ENCODE measurements at places on chromosomes 7 and 10. TPM values are rescaled to one million over a fixed set of nuclear protein-coding genes. Genes with fewer than 3 reads are reported as not detected.

- H3K36me3 ChIP-seq = no peaks in the 10 kb centered on the region
- no peak overlapping the region for H3K27ac ChIP-seq
- no peak overlapping the region for H3K4me3 ChIP-seq
- DNase-seq = no peak
- no peaks in the 10 kb centered on the region for H3K4me1 ChIP-seq
Measured at GRCh38 chr7:158308001-158308400, 279.6 kb downstream of the PTPRN2 start.

DNA sequence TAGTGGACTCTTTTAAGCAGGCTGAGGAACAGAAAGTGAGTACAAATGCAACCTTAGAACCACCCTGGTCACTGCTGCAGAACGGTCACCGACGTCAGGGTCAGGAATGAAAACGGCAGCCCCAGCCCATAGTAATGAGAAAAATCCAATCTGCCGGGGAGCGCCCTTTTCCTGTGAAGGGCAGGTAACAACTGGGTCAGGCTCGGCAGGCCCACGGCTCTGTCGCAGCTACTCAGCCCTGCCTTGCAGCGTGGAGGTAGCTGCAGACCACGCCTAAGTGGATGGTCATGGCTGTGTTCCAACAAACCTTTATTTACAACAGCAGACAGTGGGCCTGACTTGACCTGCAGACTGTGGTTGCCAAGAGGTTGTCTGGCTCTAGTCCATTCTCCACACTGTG is 563.2 kb downstream of the DNAJB6 start:
- no peaks in the 10 kb centered on the region for H3K36me3 ChIP-seq
- no peak overlapping the region for H3K4me3 ChIP-seq
- H3K27me3 ChIP-seq = no peaks in the 10 kb centered on the region
- H3K27ac ChIP-seq = no peak overlapping the region
- no peak for DNase-seq

- H3K4me3 ChIP-seq = no peak overlapping the region
- H3K27me3 ChIP-seq = no peaks in the 10 kb centered on the region
- H3K4me1 ChIP-seq = no peaks in the 10 kb centered on the region
- no peaks in the 10 kb centered on the region for H3K36me3 ChIP-seq
- no peak overlapping the region for H3K27ac ChIP-seq
- DNase-seq = no peak
Measured at GRCh38 chr7:147803606-147804005, 787.0 kb upstream of the C7orf33 start.

- H3K27me3 ChIP-seq = 0 out of 2 replicates have a peak, but pooled peaks cover 8% of the 10 kb centered on the region
- no peaks in the 10 kb centered on the region for H3K4me1 ChIP-seq
- DNase-seq = no peak
Measured at GRCh38 chr7:114155116-114156110, 236.6 kb upstream of the PPP1R3A start.

GRCh38 chr10:11304906-11305585 is 287.4 kb downstream of the CELF2 start:
- H3K4me3 ChIP-seq = no peak overlapping the region
- DNase-seq = no peak
- peaks cover 51% of the 10 kb centered on the region for H3K27me3 ChIP-seq
- no peaks in the 10 kb centered on the region for H3K36me3 ChIP-seq

GRCh38 chr7:114084472-114085312 is 165.9 kb upstream of the PPP1R3A start:
- no peak overlapping the region for H3K4me3 ChIP-seq
- peaks cover 81% of the 10 kb centered on the region for H3K27me3 ChIP-seq
- H3K36me3 ChIP-seq = no peaks in the 10 kb centered on the region
- DNase-seq = no peak
- no peak overlapping the region for H3K27ac ChIP-seq

DNA sequence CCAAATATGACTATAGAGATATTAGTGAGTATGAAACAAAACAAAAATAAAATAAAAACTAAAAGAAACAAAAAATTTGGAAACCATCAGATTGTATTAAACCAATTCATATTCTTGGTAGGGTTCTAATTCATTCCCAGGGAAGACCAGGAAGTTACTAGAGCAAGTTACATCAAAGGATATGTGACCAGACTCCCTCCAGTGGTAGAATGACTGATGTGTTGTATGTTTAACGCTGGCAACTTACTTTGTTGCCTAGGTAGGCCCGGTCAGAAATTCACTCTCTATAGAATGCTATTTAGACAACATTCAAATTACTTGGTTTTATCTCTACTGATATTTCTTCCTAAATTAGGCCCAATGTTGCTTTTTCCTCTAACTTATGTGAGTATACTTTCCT is 5.2 kb downstream of the PHYHIPL start:
- no peaks in the 10 kb centered on the region for H3K36me3 ChIP-seq
- DNase-seq = peak; percentile 80
- no peaks in the 10 kb centered on the region for H3K4me1 ChIP-seq

DNA sequence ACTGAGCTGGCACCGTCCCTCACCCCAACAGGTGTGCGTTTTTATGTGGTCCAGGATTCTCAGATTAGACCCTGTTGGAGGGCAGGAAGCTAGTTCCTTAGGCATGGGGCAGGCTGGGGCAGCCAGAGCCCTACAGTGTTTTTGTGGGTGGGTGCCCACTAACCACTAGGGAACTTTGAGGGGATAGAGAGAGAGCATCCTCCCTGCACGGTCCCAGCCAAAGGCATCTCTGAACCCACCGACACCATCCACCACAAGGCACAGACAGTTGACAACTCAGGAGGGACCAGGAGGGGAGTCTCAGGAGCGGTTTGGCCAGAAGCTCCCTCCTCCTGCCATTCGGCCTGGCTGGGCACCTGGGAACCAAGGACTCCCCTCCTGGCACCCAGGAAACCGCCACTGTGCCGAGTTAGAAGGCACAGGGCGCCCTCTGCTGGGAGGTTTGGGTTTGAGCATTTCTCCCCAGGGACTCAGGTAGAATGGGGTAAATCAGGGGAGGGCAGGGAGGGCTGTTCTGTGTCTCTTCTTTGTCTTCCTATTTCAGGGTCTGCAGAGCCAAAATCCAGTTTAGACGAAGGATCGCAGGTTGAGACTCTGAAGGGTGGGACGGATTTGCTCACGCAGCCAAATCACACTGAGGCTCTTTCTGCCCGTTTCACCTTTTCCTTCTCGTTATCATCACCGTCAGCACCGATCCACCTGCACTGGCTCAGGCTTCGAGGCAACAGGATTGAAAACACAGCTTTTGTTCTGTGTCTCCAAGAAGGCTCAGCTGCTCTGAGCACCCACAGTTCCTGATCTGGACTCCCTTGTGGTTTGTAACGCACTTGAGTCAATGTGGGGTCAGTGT is 84.8 kb upstream of the COL13A1 start:
- peak; percentile 95 for DNase-seq
- no peaks in the 10 kb centered on the region for H3K27me3 ChIP-seq

DNA sequence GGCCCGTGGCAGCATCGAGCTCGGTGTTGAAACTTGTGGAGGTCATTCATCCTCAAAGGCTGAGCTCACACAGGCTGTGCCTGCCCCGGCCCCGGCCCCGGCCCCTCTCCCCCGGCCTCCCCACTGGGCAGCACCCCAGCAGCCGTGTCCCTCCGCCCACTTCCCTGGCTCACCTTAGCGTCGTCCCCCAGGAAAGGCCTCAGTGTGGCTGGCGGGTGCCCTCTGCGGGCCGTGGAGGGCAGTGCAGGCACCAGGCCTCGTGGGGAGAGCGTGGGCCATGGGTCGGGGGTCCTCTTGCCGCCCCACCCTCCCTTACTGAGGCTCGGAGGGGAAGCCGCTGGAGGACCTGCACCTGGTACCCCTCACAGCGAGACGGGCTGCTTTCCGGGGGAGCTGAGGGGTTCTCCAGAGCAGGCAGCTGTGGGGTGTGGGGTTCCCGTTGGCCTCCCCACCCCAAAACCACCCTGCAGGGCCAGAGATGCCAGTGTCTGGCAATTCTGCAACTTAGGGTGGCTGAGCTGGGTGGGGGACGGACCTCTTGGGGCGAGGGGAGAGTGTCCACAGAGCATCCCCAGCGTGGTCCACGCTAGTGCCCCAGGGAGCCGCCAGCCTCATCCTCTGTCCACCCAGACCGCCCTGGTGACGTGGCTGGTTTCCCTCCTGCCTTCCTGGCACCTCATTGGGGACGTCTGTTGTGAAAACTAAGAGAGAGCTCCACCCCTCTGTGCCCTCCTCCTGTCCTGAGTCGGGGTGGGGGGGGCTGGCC is 44.2 kb upstream of the DPYSL4 start:
- peak; percentile 55 for DNase-seq
- no peaks in the 10 kb centered on the region for H3K27me3 ChIP-seq
- no peaks in the 10 kb centered on the region for H3K4me1 ChIP-seq
- no peak overlapping the region for H3K4me3 ChIP-seq

The ACBD7 gene
- 5.4 TPM for total RNA-seq

- H3K36me3 ChIP-seq = no peaks in the 10 kb centered on the region
- no peak for DNase-seq
- H3K27me3 ChIP-seq = no peaks in the 10 kb centered on the region
- H3K4me3 ChIP-seq = no peak overlapping the region
- H3K27ac ChIP-seq = no peak overlapping the region
Measured at GRCh38 chr7:70919481-70920073, 212.4 kb upstream of the GALNT17 start.

DNA sequence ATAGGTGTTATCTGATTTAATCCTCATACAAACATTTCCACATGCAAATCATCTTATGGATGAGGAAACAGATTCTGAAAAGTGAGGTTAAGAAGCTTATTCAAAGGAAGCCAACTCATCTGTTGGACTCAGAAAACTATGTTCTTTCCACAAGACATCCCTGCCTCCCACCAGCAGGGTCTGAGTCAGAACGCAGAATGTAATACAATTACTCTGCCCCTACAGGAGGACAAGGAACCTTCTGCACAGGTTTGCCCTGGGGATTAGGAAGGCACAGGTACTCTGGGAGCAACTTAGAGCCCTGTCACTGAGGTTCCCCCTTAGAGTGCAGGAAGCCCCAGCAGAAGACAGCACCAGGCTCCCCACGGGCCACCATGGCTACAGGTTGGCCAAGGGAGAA is 255.7 kb downstream of the TNS3 start:
- H3K4me3 ChIP-seq = no peak overlapping the region
- peak; percentile 31 for DNase-seq
- no peaks in the 10 kb centered on the region for H3K4me1 ChIP-seq
- H3K27me3 ChIP-seq = no peaks in the 10 kb centered on the region
- no peak overlapping the region for H3K27ac ChIP-seq

Data from PC-3 (cell line).